SW480 (cell line): ENCODE measurements at places on chromosomes 12 and 14.

DNA sequence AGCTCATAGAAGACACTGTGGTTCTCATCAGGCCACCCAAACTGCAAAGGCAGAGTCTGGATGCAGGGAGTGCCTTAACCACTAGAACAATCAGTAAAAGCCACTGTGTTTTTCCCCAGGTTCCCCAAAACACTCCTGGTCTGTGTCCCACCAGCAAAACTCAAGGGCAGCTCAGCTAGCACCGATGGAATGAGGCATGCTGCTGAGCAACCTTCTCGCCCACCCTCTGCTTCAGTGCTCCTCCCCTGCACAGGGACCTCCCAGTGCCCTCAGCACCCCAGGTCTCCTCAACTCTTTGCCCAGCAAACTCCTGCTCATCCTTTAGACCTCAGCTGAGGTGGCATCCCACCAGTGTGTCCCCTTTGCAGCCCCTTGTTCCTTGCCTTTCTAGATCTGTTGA, 4.0 kb downstream of the KRT77 start:
- no peak for DNase-seq

- DNase-seq, result peak; percentile 92
These were observed 751 bp upstream of the GPRC5A start for GRCh38 chr12:12890543-12891079.

DNA sequence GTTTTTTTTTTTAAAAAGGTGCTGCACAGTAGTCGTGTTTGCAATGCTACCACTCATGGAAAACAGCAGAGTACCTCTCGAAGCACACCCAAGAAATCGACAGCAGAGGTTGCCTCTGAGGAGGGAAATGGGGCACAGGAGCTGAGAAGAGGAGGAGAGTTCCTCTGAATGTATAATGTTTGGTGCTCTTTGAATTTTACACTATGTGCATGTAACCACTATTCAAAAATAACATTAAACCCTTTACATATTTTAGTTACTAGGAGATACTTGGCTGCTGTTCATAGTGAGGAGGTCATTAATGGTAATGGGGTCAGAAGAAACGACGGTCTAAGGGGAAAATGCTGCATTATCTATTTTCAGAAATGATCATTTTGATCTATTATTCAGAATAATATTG, 129.4 kb upstream of the CLEC14A start:
- no peak for DNase-seq

- peak; percentile 86 for DNase-seq
These were observed 111.6 kb downstream of the RIN3 start for GRCh38 chr14:92625213-92625612.

DNA sequence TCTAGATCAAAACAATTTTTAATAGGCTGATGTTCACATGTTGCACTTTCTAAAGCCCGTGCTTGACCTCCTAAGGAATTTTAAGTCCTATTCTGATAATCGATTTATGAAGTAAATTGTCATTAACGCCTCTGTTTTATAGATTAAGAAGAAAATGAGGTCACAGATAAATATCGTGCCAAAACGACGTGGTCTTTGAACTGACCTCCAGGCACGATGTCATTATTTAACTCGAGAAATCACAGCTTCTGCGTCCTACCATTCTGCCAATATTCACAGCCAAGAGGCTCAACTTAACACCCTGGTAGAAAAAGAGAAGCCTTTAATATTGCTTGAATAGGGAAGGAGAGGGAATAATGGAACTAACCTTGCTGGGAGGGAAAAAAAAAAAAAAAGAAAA, 888 bp upstream of the EEA1 start:
- DNase-seq, result no peak

DNA sequence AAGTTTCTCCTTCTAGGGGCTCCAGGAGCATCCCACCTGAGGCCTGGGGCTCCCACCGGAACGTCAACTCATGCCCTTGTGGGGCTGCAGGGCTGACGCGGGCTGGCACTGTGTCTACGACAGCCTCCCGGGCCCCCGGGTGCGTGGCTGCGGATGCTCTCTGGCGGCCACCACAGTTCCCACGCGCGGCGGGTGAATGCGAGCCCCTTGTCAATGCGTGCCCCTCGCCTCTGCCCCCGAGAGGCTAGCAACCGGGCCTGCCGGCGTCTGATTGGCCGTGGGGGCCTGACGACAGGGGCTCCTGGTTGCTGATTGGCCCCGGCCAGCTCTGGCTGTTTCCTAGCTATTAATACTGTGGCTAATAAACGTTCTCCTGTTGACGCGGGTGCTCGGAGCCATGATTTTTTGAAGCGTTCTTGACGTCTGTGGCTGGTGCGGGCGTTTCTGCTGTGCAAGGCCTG, 1.8 kb upstream of the MEG3 start:
- no peak for DNase-seq

DNA sequence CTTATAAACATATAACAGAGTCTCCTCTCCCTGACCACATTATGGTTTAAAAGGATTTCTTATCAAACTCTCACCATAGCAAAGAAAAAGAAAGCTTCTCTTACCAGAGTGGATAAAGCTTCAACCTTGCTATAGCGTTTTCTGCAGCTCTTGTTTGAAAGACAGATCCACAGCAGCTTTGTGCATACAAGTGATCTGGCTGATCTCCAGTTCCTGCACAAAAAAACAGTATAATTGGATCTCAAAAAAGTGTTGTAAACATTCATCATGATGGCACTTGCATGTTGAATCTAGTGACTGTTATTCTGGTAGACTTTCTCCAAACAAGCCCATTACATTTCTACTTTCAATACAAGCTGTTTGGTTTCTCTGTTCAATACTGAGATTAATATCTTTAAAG, 178.9 kb upstream of the MGAT4C start:
- DNase-seq, result no peak

DNA sequence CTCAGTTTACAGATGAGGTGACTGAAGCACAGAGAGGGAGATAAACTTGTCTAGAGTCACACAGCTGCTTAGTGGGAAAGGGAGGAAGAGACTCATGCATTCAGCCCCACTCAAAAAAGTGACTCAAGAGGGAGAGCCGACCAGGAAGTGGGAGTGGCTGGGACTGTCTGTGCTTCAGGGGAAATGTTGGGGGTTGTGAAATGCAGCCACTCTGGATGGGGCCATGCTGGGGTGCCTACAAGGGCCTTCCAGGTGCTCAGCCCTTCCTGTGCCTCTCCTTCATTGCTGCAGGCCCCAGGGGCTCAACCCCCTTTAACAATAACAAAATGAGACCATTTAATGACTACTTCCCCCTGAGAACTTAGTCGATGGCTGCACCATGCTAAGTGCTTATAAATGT, 41.8 kb downstream of the CACNA1C start:
- DNase-seq, result no peak

- DNase-seq, result no peak
These were observed 45.1 kb downstream of the TRAF3 start for GRCh38 chr14:102822311-102822863.

DNA sequence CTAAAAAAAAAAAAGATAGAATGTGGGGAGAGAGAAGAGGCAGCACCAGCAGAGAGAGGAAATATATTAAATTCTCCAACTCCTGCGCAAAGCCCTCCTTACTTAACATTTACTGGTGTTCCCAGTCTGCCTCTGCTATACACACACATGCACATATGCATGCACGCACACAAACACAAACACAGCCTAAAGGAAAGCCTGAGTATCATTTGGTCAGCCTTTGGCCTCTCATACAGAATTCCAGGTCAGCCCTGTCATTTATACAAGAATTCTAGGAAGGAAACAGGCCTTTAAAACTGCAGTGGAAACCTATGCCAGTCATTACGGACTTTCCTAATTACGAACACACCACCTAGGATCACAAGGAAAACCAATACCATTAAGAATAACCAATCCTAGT, 269.4 kb downstream of the ITPR2 start:
- DNase-seq, result no peak

- DNase-seq, result peak; percentile 33
These were observed 53.6 kb upstream of the SRSF5 start for GRCh38 chr14:69713209-69713781.

- no peak for DNase-seq
These were observed 373.1 kb downstream of the LRIG3 start for GRCh38 chr12:58547217-58547616.

- peak; percentile 56 for DNase-seq
These were observed 180.0 kb upstream of the C14orf180 start for GRCh38 chr14:104399432-104400155.

- no peak for DNase-seq
These were observed 45.1 kb downstream of the ISCA2 start for GRCh38 chr14:74538411-74539391.

- no peak for DNase-seq
These were observed 11.6 kb upstream of the CLEC4D start for GRCh38 chr12:8501720-8502119.

DNA sequence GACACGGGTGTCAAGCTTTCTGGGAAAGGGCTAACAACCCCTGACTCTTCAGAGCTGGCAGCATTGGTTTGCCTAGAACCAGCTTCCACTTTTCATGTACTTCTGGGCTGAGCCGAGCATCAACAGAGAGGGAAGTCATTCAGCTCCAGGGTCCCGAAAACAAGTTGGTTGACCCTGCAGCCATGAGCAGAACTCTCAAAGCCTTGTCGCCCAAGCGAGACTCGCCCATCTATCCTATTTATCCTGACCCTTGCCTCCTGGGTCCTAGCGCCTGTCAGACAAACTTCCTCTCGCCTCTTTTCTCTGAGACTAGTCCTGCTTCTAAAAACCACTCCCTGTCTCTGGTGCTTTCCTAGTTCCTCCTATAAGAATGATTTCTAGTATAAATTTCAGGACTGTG, 47.9 kb downstream of the ASCL4 start:
- no peak for DNase-seq
